ENCODE measurements at places on chromosomes 4 and X. TPM values are rescaled to one million over a fixed set of nuclear protein-coding genes. Genes with fewer than 3 reads are reported as not detected.
A peak's percentile ranks its signal among the peaks of the same experiment; 100 is the strongest.

DNA sequence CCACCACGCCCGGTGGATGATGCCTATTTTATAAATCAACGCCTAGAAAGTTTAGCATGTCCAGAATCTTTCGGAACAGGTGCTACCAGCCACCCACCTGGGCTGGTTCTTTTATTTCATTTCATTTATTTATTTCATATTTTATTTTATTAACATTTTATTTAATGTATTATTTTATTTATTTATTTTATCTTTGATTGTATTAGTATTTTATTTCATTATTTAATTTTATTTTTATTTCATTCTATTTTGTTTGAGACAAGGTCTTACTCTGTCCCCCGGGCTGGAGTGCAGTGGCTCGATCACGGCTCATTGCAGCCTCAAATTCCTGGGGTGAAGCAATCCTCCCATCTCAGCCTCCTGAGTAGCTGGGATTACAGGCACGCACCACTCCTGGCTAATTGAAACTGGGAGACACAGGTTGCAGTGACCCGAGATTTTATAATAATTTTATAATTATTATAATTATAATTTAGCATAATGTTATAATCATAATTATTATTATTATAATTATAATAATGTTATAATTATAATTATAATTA, 187.2 kb downstream of the SHOX start:
- DNase-seq: no peak

DNA sequence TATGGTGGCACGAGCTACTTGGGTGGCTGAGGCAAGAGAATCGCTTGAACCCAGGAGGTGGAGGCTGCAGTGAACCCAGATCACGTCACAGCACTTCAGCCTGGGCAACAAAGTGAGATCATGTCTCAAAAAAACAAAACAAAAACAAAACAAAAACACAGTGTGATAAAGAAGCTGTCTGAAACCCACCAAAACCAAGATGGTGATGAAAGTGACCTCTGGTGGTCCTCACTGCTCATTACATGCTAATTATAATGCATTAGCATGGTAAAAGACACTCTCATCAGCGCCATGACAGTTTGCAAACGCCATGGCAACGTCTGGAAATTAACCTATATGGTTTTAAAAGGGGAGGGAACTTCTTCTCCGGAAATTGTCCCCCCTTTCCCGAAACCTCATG, 29.4 kb upstream of the OPHN1 start:
- peak; percentile 21 for DNase-seq

- peak; percentile 46 for DNase-seq
Measured at GRCh38 chrX:149950681-149951080, 12.4 kb upstream of the EOLA2 start.

GRCh38 chr4:71396382-71396781, 57.6 kb downstream of the SLC4A4 start:
- DNase-seq: peak; percentile 72

DNA sequence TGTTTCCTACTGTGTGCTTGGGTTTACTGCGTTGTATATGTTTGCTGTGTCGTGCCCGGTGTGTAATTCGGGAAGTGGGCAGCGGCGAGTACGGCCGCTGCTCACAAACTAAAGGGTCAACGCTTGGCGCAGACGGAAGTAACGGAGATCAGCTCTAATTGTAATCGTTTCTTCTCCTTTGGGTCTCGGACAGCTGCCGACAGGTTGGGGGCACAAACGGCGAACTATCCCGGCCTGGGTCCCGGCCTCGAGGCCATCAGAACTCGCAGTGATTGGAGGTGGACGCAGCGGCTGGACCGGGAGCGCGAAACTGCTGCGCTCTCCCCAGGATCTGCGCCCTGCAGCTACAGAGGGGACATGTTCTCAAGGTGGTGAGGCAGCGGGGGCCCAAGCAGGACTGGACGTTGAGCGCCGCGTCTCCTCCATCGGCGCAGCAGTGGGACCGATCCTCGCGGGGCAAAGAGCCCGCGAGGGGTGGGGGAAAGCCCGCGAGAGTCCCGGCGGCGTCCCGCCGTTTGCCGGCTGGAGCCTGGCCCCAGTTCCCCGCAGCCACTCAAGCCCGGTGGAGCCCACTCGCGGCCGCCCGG, 516 bp upstream of the ZIC3 start:
- no peak for DNase-seq

- DNase-seq: peak; percentile 74
Measured at GRCh38 chrX:80807992-80808735, 1.5 kb downstream of the BRWD3 start.

DNA sequence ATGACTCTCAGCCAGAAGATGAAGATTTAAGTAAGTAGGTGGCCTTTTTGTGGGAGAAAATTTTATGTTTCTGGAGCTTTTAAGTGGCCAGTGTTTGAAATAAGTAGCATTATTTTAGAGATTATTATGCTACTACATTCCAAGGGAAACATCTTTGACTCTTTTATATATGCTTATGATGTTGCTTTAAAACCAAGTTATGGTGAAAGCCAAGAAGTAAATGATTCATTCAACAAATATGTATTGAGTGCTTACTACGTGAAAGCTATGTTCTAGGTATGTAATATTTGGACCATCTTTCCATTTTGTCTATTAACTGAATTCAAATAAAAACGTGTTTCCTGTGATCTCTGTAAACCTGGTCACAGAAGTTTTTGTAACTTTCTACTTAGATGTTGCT, 58.3 kb downstream of the ZFX start:
- peak; percentile 21 for DNase-seq

Gene RTL3
- total RNA-seq: not detected
